ENCODE measurements at places on chromosomes 5 and 9. TPM values are rescaled to one million over a fixed set of nuclear protein-coding genes. Genes with fewer than 3 reads are reported as not detected.

DNA sequence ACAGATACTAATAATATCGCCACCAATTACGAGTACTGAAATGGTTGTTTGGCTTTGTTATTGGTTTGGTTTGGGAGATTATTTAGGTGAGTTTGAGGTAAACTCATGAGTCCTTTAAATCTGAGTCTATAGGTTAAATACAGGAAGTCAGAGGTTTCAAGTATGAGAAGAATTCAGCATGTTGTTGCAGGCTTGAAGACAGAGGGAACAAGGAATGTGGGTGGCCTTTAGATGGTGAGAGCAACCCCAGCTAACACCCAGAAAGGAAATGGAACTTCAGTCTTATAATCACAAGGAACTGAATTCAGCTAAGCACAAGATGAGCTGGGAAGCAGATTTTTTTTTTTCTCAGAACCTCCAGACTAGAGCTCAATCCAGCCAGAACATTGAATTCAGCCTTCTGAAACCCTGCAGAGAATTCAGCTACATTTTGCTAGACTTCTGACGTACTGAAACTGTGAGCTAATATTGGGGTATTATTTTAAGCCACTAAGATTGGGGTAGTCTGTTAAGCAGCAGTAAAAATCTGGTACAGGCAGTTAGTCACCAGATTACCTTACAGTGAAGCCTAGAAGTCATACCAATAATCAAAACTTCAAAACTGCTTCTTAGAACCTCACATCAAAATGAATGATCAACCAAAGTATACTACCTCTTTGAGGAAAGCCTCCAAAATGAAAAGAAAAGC, 216.0 kb upstream of the PUM3 start:
- no peak for DNase-seq

LOX gene
- 6.8 TPM for total RNA-seq

DNA sequence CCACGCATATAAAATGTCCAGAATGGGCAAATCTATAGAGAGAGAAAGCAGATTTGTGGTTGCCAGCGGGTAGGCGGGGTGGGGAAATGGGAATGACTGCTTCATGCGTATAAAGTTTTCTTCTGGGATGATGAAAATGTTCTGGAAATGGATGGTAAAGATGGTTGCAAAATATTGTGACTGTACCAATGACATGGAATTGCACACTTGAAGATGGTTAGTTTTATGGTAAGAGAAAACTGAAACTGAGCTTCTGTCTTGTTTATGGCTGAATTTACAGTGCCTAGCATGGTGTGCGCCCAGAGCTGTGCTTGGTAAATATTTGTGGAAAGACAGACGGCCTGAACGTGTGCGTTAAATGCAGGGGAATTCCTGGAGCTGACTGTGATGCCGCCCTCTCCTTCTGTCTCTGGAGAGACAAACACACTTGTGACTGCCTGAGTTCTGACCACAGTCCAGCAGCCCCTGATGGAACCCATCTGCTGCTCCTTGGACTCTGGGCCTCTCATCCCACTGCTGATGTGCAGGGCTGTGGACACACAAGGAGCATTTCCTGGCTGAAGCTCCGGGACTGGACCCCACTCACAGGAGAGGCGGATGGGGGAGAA, 8.6 kb upstream of the PTGES start:
- DNase-seq, result no peak

GRCh38 chr9:20478786-20479185, 143.5 kb downstream of the MLLT3 start:
- no peak for DNase-seq

MAP1B gene
- total RNA-seq, result 217 TPM

DNA sequence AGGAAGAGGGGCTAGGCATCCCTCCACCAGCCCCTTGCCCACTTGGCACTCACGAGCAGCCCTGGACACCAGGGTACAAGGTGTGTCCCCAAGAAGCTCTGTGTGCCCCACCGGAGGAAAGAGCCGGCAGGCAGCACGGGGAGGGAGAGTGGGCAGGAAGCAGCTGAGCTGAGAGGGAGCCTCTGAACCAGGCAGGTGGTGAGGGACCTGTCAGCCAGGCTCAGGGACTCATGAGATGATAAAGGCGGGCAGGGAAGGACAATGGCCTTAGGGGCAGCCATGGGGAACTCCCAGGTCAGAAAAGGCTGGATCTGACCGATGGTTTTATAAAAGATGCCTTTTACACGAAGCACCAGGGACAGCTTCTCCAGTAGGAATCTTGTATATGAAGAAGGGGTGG, 112.0 kb downstream of the VAV2 start:
- no peak for DNase-seq

Measured in cardiac septum (tissue), 1 donor.